ENCODE measurements at places on chromosomes 1 and 21. TPM values are rescaled to one million over a fixed set of nuclear protein-coding genes. Genes with fewer than 3 reads are reported as not detected.

The TNFSF18 gene
- not detected for total RNA-seq

The MFAP2 gene
- 112 TPM for total RNA-seq

The PPIAL4G gene
- not detected for total RNA-seq

The PGLYRP3 gene
- 0.87 TPM for total RNA-seq

The TNFRSF1B gene
- total RNA-seq: 3.3 TPM

The LRRC53 gene
- not detected for total RNA-seq

The LRRC71 gene
- total RNA-seq: not detected

The APCS gene
- not detected for total RNA-seq

The ADAMTS5 gene
- total RNA-seq: 5.8 TPM

The PYHIN1 gene
- total RNA-seq: 2.9 TPM

The RGS18 gene
- not detected for total RNA-seq

The TTC39A gene
- 16.3 TPM for total RNA-seq

The C1orf116 gene
- 108 TPM for total RNA-seq

The AKIRIN1 gene
- total RNA-seq: 67.4 TPM

The DYRK3 gene
- total RNA-seq: 7.2 TPM

The FCRL2 gene
- not detected for total RNA-seq

The FMO5 gene
- total RNA-seq: 3.8 TPM

The LYPD8 gene
- total RNA-seq: not detected

The PTGER3 gene
- 4.7 TPM for total RNA-seq

The PCSK9 gene
- 9.5 TPM for total RNA-seq

The LCE3B gene
- total RNA-seq: not detected

The MYCL gene
- 36.5 TPM for total RNA-seq

The FLG2 gene
- total RNA-seq: not detected

The SRSF4 gene
- 68.9 TPM for total RNA-seq

The SPTA1 gene
- 0.21 TPM for total RNA-seq

The PRKAA2 gene
- total RNA-seq: 6.4 TPM

The INAVA gene
- total RNA-seq: 37.6 TPM

The KCNQ4 gene
- total RNA-seq: 0.85 TPM

The IRF6 gene
- 67.4 TPM for total RNA-seq

The CTH gene
- 10.1 TPM for total RNA-seq

The CFHR4 gene
- not detected for total RNA-seq

The C1orf159 gene
- total RNA-seq: 21.2 TPM

The FMOD gene
- total RNA-seq: 8.3 TPM

The COL9A2 gene
- 19.8 TPM for total RNA-seq

The TIE1 gene
- 1.3 TPM for total RNA-seq

The FOXD3 gene
- total RNA-seq: 0.70 TPM

The CYP4Z1 gene
- total RNA-seq: not detected

The PDE4B gene
- total RNA-seq: 2.8 TPM

The SHISAL2A gene
- not detected for total RNA-seq

The MROH7 gene
- 0.79 TPM for total RNA-seq

The DUSP10 gene
- 29.4 TPM for total RNA-seq

The DCST1 gene
- total RNA-seq: not detected

The OR14C36 gene
- total RNA-seq: not detected

The ZSWIM5 gene
- 2.7 TPM for total RNA-seq

The BLZF1 gene
- 21.7 TPM for total RNA-seq
